ENCODE measurements at places on chromosomes 1 and 21.
A peak's percentile ranks its signal among the peaks of the same experiment; 100 is the strongest.

- DNase-seq, result no peak
Observed at GRCh38 chr1:204224655-204225054, 10.9 kb upstream of the GOLT1A start.

DNA sequence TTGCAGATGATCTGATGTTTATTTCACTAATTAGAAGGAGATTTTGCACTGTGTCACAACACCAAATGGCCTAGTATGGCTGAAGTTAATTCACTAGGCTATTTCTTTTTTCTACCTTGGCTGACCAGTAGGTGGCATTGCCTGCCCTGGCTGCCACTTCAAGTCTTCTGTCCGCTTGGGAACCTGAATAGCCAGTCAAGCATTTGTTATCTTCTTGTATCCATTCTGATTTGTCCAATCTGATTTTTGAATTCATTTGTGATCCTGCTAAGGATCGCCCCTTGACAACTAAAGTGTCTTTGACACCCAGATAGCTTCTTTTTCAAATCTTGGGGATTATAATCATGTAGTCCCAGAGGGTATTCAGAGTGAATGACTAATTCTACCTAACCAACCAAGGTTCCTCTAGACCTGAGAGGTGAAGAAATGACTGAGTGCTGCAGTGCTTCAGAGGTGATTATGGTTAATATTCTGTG is 99.4 kb downstream of the GIPC2 start:
- DNase-seq, result no peak

GRCh38 chr1:208162903-208163302 is 81.3 kb downstream of the PLXNA2 start:
- no peak for DNase-seq

DNA sequence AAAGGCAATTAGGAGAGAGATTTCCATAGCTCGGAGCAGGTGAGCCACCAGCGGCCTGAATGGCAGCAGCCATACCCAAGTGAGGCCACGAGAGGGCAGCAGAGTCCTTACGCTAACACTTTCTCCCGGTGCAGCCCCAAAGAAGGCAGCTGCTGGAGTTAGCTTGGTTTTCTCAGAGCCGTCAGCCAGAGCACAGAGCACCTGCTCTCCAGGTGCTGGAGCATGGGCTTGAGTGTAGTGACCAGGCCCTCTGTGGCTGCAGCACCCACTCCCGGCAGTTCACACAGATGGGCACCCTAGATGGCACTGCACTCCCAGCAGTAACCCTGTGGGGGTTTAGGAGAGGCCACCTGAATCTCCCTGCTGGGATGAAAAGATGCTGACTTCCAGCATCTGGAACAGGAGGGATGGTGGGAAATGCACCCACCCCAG is 45.8 kb downstream of the TMCC2 start:
- DNase-seq, result peak; percentile 54

DNA sequence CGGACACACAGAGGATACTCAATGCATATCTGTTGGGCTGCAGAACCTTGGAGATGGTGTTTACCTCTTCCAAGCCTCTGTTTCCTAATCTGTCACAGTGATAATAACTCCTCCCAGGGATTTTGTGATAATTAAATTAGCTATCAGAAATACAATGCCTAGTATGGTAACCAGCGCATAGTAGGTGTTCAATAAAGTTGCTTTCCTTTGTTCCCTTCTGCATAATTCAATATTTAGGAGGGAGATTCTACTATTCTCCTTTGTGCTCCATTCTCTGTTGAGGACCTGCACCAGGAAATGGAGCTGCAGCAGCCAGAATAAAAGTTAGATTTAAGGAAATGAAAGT is 3.4 kb upstream of the CSF3R start:
- DNase-seq, result no peak

- DNase-seq, result no peak
Observed at GRCh38 chr21:45001134-45002095, 61.6 kb downstream of the SLX9 start.

DNA sequence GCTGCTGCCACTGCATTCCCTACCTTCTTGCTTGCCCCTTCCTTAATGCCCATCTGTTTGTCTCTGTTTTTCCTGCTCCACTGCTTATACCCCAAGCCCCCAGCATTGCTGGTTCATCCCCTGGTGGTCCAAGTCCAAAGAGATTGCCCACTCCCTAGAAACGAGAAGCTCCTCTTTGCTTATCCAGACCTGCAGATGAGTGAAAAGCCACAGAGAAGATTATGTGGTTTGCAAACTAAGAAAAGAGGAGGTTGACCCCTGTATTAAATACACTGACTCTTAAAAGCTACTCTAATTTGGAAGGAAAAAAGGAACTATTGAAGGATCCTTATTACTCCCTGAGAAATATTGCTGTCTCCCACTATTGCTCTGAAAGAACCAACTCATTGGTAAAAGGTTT is 146.8 kb upstream of the RAB4A start:
- no peak for DNase-seq

DNA sequence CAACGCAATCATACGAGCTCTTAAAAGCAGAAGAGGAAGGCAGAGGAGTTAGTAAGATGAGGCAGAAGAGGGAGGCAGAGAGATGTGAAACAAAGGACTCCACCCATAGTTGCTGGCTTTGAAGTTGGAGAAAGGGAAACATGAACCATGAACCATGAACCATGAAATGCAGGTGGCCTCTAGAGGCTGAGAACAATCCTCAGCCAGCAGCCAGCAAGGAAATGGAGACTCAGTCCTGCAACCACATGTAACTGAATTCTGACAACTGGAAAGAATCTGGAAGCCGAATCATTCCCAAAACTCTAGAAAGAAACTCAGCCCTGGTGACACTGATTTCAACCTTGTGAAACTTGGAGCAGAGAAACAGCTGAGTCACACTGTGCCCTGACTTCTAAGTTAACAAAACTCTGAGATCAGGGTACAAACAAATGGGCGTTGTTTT is 10.1 kb downstream of the DIPK1A start:
- no peak for DNase-seq

DNA sequence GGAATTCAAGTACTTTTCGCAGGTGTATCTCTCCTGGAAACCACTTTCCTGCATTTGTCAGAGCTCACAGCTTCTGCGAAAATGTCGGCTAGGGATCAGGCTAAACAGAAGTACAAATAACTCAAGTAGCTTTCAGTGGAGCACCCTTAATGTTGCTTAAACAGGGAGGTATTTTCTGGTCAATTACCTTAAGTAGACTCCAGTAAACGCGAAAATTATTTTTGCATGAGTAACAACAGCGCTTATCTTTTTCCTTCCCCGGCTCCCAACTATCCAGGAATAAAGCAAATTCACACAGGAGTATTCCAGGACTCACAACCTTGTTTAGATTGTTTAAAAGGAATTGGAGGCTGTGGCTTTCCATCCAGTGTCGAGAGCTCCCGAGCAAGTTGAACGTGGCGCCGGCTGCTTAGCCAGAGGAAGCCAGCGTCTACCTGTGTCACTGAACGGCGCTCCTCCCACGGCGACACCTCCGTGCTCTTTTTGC is 7.3 kb upstream of the SIM2 start:
- DNase-seq, result no peak

DNA sequence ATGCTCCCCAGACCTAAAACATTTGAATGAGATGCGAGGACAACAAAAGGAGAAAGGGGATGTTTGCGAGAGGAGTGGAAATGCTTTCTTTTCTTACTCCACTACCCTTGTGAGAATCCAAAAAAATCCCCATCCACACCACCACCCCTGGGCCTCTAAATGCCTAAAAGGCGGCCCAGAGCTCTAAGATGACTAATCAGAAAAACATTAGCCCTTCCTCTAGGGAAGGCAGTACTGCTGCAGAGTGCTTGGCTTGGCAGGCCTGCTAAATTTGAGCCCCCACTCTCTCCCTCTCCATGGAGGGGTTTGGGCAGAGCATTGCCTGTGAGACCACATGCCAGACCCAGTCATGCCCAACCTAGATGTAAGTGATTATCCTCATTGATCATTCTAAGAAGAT is 347.9 kb downstream of the USH2A start:
- DNase-seq, result no peak

DNA sequence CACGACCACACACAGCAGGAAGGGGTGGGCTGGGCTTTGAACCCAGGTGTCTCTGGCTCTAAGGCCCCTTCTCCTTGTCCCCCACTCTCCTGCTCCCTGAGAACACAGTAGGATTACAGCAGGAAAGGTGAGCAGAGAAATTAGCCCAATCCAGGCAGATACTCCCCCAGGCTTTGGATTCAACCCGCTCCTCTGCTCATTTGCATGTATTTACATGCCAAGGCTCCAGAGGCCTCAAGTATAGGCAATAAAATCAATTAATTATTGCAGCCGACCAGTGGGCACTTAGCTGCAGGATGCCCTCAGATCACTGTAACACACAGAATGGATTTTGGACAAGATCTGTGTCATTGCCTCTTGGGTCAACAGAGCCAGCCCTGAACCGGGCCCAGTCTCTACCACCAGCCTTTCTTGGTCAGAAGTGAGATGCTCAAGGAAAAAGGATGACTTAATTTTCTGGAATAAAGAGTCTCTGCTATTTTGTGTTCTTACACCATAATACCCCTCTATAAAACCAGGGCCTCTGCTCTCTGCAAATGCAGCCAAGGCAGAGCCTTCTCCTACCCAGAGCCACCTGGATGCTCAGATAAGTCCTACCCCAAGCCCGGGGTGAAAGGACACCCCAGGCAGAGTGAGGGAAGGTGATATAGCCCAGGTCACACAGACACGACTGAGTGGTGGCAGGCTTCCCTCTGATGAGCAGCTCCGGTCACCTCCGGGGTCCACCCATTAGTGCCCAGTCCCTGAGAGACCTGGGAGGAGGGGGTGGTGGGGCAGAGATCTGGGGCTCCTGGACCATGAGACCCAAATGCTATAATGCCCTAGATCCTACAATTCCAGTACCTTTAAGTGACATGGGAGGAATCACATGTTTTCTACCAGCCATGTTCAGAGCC is 28.9 kb downstream of the MATN1 start:
- DNase-seq, result no peak

GRCh38 chr1:210328746-210329503 is at the start of gene HHAT:
Gene HHAT, plus strand, starts transcription at chr1:210328902. Its CDS starts 20,074 bp downstream, at chr1:210348976.
- peak; percentile 53 for DNase-seq

DNA sequence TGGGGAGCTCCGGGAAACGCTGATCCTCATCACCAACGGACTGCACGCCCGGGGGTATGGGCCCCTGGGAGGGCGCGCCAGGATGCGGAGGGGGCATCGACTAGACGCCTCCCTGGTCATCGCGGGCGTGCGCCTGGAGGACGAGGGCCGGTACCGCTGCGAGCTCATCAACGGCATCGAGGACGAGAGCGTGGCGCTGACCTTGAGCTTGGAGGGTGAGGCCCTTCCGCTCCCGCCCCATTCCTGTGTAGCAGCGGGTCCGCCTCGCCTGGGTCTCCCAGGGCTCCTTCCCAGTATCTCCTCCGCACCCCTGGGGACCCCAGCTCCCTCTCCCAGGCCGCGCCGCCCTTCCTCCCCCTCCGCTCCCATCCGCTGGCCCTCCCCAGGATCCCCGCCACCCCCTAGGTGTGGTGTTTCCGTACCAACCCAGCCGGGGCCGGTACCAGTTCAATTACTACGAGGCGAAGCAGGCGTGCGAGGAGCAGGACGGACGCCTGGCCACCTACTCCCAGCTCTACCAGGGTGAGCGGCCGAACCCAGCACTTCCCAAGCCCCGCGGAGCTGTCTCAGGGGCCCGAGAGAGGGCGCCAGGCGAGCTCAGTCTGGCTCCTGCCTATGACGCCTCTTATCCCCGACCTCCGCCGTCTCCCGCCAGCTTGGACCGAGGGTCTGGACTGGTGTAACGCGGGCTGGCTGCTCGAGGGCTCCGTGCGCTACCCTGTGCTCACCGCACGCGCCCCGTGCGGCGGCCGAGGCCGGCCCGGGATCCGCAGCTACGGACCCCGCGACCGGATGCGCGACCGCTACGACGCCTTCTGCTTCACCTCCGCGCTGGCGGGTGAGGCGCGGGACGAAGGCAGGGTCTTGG is 5.0 kb downstream of the HAPLN2 start:
- no peak for DNase-seq

DNA sequence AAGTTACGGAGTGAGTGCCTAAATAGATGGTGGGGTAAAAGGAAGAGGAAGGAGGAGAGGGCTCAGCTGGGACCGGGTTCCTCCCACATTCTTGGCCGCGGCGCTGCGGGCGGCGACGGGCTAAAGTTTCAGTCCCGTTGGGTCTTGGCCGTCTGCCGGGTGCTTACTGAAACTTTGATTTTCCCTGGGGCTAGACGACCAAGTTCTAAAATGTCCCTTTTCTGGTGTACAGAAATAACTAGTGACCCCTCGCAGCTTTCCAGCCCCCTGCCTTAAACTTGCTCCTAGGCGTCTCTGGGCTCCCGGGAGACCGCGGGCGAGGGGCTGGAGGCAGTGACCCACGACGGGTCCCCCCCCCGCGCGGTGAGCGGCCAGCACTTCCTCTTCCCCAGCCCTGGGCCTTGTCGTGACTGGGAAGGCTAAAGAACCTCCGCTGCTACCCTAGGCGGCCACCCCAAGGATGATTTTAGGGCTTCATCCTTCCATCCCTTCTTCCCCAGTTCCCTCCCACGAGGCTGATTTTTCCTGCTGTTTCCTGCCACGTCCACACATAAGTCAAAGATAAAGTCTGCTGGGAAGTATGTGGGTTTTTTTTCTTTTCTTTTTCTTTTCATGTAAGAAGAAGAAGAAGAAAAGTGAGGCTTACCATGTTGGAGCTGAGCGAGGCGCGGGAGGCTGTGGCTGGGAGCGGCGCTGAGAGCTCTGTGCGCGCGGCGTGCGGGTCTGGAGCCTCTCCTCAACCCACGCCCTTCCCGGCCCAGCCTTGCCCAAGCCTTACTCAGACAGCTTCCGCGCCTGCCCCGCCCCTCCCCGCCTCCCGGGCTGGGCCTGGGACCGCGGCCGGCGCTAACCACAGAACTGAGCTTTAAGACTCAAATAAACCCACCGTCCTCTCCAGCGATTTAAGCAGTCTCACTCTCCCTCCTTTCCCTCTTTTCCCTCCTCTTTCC is at the start of gene S100A11:
S100A11 (minus strand) TSS at position 738 of the 950 bp plus-strand sequence; CDS start at position 649, 89 bp downstream.
- DNase-seq, result peak; percentile 54

DNA sequence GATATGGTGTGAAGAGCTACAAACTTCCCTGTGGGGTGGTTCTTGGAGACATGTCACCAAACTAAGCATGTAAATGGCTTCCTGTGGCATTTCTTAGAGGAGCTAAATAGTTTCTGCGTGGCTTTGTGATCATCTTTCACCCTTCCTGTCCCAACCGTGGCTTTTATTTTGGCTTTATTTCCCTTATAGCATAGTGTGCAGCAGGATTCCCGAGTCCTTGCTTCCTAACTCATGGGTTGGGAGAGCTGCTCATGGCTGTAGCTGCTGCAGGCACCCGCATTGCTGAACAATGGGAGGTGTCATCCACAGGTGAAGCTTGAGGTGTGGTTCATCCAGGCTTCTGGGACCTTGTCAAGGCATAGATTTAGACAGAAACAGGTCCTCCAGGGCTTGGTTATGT is 192.0 kb downstream of the SDCCAG8 start:
- DNase-seq, result no peak

- DNase-seq, result no peak
Observed at GRCh38 chr1:22680726-22681125, 27.7 kb downstream of the C1QB start.

GRCh38 chr1:246279402-246279801 is 227.7 kb downstream of the SMYD3 start:
- no peak for DNase-seq

- no peak for DNase-seq
Observed at GRCh38 chr1:215728169-215728568, 161.1 kb downstream of the KCTD3 start.

- no peak for DNase-seq
Observed at GRCh38 chr1:166166329-166166697, 488 bp downstream of the FAM78B start.

GRCh38 chr1:99758073-99758511 is 8.3 kb downstream of the FRRS1 start:
- no peak for DNase-seq
